Transverse colon (tissue), 4 donors: ENCODE measurements at places on chromosomes 6 and 20. TPM values are rescaled to one million over a fixed set of nuclear protein-coding genes. Genes with fewer than 3 reads are reported as not detected.

The KCNK15 gene
- total RNA-seq = 1.3 TPM

The SEL1L2 gene
- total RNA-seq = not detected

The ATP6V1G2 gene
- 0.82 TPM for total RNA-seq

The DEFB132 gene
- not detected for total RNA-seq

The AGER gene
- 9.0 TPM for total RNA-seq

The MUC22 gene
- total RNA-seq = not detected

The HTR1E gene
- total RNA-seq = not detected

The LRRC1 gene
- total RNA-seq = 71.0 TPM
